Naive thymus-derived CD8-positive, alpha-beta T cell (primary cell): ENCODE measurements at places on chromosomes 5 and 9.

GRCh38 chr9:5976674-5977397 lies 38.6 kb downstream of the RANBP6 start:
- DNase-seq: no peak

DNA sequence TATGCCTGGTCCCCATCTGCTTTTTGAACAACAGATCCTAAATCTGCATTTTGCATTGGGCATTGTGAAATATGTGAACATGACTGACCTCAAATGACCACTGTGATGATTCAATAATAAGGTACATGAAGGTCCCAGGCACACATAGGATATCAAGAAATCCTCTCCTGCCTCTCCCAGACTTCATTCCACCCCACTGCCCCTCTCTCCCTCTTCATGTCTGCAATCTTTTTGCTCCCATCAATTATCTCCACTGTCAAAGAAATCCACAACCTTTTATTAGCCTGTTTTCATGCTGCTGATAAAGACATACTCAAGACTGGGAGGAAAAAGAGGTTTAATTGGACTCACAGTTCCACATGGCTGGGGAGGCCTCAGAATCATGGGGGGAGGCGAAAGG lies 476.7 kb downstream of the CTNND2 start:
- no peak for DNase-seq

- no peak for DNase-seq
Measured at GRCh38 chr9:136355616-136356557, 7.7 kb downstream of the DNLZ start.

- no peak for DNase-seq
Measured at GRCh38 chr5:3393920-3394597, 201.6 kb upstream of the IRX1 start.

DNA sequence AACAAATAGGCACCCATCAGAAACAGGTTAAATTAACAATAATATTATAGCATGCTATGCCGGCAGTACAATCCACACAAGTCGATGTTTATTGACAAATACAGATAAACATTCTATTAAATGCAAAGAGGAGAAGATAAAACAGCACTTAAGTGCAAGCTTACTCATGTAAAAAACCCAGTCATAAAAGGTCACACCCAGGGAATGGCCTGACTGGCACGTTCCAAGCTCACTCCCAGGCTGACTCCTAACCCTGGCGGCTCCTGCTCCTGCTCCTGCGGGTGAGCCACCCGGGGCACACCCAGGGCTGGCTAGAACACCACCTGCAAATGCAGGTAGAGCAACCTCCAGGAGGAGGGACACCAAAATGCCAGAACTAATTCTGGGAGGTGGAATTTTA lies 66.9 kb downstream of the SEMA4D start:
- no peak for DNase-seq

- DNase-seq: no peak
Measured at GRCh38 chr9:102551346-102551745, 443.8 kb upstream of the CYLC2 start.
